ENCODE measurements at places on chromosomes 12 and 14.

DNA sequence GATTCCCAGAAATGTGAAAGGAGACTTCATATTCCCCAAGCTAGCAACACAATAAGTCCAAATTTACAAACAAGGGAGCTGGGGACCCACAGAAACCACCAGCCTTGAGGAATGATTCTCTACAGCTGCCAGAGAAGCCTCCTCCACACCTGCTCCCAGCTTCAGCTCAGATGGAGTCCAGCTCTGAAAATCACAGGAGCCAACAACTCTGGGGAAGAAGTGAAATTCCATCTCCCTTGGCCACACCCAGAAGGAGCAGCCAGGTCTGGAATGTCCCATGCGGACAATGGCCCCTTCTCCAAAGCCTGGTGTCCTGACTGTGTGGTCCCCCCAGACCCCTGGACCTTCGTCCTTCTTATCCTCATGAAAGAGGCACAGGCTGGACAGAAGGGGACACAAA, 45.4 kb downstream of the SYNE3 start:
- no peak for DNase-seq

GRCh38 chr12:67807814-67808213, 159.3 kb downstream of the DYRK2 start:
- DNase-seq = no peak

- DNase-seq = peak; percentile 32
Measured at GRCh38 chr12:52691076-52691840, 11.1 kb upstream of the KRT1 start.

GRCh38 chr14:50957296-50957695, 13.0 kb upstream of the PYGL start:
- no peak for DNase-seq

DNA sequence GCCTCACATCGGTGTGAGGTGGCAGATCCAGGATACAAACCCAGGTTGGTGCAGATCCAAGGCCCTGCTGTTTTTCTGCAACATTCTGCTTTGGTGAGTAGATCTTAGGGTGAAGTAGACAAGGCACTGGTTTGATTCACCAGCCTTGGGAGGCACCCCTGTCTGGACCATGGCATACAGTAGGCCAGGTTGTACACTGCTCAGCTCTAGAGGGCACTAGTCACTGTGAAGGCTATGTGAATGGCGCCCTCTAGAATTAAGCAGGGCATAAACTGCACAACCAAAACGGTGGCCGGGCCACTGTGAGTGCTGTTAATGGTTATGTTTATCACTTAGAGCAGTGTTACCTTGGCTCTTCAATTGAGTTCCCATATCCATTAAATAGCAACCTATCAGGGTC, 280.6 kb upstream of the PWP1 start:
- peak; percentile 8 for DNase-seq

DNA sequence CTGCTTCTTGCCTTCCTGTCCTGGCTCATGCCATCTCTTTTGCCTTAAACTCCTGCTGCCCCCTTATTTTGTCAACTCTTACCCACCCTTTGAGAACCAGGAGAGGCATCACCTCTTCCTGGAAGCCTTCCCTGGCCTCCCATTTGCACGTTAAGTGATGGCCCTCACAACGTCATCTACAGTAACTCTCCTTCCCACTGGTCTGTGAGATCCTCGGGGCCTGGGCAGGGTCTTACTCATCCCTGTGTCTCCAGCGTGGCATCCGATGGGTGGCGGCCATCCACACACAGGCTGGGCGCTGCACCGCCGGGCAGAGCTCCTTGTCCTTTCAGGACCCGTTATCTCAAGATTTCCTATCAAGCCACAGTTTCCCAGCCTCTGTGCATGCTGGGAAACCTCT, 16.8 kb upstream of the CACNA2D4 start:
- DNase-seq = no peak

- no peak for DNase-seq
Measured at GRCh38 chr12:34291001-34291400, 268.7 kb downstream of the ALG10 start.

GRCh38 chr12:122979908-122980182, 636 bp upstream of the ARL6IP4 start:
- DNase-seq = no peak

GRCh38 chr14:61262082-61262481, 19.1 kb downstream of the TMEM30B start:
- DNase-seq = no peak

DNA sequence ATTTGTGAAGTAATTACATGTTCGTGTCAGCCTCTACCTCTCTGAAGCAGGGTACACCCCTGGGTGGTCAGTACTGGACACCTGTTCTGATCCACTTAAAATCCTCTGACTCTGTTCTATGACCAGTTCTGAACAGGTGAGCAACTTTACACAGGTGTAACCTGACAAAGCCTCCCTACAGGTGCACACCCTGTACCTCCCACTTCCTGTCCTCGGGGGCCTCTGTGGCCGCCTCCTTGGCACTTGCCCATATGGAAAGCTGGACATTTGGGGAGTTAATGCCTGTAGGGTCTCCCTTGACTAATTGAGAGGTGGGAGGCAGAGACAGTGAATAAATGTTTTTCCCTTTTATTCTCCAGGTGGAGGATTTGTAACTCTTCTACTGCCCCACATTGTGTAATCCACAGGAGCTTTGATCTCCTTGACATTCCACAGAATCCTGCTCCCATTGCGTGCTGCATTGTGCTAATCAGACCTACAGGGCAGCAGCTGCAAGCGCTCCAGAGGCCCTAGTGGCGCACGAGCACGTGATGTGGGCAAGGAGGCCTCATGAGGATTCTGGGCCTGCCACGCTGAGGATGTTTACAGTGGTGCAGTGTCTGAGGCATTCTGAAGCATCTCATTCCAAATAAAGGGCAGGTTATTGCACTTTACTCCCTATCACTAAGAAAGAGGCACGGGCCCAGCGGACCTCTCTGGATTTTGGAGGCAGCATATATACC, 45.8 kb upstream of the BATF start:
- DNase-seq = no peak

DNA sequence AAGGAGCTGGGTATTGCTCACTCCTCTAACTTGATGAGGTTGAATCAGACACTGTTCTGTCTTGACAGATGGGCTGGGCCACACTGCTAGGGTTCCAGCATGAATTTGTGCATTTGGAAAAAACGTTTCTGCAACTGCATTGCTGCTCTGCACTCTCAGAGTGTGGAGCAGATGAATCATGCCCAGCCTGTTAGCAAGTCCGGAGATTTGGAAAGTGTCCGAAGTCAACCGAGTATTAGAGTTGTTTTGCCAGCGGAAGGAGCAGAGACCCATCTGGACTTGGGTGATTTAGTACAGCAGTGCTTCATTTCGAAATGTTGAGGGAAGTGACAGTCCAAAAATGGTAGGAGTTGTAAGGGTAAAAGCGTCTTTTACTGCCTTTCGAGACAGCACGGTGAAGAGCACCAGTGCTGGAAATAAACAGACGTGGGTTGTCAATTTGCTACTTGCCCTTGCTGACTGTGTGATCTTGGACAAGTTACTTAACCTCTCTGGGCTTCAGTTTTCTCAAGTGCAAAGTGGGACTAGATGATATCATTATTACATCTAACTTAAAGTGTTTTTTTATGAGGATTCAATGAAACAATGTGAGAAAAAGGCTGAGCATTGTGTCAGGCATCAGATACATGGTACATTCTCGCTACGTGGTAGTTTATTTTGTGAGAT, 139.5 kb downstream of the CHST11 start:
- no peak for DNase-seq

DNA sequence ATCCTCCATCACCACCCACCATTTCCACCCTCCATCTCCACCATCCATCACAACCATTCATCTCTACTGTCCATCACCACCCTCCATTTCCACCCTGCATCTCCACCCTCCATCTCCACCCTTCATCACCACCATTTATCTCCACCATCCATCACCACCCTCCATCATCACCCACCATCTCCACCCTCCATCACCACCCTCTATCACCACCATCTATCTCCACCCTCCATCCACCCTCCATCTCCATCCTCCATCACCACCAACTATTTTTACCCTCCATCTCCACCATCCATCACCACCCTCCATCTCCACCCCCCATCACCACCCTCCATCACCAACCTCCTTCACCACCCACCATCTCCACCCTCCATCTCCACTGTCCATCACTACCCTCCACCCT, 4.7 kb upstream of the CEP170B start:
- DNase-seq = no peak

GRCh38 chr14:53183611-53184010, 30.5 kb upstream of the DDHD1 start:
- no peak for DNase-seq

DNA sequence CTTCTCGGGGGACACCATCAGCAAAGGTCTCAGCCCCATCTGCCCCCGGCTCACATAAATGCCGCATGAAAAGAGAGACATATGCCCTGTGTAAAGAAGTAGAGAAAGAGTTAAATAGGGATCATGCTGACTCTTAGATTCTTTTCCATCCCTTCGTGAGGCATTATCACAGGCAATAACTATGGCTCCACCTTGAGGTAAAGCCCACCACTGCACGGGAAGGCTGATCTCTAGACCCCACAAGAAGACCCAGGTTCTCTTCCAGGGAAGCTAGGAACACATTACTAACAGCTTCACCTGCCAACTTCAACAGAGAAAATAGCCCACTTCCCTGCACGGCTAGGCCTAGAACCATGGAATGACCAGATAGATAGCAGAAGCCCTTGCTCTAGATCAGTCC, 14.1 kb upstream of the NOP2 start:
- DNase-seq = no peak

DNA sequence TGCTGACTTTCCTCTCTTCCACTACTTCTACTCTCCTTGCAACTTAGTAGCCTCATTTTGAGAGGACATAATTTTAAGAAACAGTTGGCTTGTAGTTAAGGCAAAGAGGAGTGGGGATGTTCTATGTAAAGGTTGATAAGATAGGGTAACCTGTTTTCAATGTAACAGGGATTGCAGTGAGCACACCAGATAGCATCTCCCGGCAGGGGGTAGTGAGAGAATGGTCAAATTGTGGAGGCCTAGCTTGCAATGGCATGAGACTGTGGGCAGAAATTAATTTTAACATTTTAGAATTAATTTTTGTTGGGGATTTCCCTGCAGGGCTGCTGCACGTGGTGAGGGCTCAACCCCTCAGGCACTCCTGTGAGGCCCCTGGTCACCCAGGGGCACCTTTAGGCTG, 41.4 kb downstream of the KLRG1 start:
- no peak for DNase-seq

GRCh38 chr12:76685246-76685678, 78.7 kb upstream of the ZDHHC17 start:
- no peak for DNase-seq

DNA sequence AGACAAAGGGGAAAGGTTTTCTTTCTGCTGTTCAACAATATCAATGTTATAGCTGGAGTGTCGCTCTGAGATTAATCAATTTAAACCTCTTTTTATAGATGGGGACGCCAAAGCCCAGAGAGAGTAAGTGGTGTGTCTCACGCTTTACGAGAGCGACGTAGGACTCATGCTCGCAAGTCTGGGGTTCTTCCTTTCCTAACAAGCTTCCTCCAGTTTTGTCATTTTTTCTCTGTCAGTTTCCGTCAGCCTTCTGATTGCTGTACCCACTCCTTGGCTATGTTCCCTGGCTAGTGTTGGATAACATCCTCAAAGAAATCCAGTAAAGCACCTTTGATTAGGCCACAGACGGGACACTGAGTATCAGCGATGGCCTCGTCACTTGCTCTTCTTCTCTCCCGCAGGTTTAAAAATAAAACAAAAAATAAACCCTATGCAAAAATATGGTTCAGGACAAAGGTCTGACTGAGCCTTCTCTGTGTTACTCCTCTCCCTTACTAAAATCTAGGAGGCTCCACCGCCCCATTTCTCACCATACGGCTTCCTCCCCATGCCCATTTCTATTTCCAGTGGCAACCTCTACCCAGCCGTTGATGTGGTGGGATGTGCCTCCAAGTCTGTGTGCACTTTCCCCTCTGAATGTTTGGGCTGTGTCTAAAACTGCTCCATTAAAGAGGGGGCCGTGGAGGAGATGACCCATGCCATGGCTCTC, 172.7 kb upstream of the PARP11 start:
- DNase-seq = no peak

DNA sequence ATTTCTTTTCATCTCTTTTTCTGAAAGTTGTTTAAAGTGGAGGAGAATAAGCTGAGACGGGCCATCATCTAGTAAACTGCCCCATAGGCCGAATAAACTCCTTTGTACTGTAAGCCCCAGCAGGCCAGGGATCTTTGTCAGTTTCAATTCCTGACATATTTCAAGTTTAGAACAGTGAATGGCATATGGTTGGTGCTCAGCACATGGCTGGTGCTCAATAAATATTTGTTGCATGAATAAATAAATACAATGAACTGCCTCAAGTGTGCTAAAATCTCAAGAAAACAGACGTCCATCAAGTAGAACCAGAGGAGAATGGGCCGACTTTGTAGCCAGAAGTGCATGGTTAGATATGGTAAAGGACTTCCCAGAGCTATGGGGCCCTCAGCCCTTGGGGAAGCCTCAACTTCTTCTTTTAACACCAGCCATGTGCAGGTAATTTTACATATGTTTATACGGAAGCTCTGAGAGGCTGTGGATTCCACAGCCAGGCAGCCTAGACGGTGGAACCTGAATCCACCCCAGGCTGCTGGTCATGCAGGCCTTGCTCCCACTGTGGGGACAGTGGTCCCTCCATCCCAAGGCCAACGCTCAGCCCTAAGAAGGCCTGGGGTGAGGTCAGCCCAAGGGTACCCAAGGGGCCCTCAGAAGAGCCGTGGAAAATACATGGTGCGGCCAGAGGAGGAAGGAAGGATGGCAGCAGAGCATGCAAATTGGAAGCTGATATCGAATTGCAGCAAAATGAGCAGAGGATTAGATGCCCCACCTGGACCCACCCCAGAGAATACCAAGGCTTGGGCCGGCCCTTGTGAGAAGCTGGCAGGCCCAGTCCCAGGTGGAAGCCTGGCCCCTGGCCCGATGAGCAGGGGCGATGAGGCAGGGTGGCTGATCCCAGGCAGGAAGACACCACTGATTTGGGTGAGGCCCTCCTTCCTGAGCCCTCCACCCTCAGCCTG, 8.7 kb upstream of the AQP2 start:
- no peak for DNase-seq

- DNase-seq = no peak
Measured at GRCh38 chr12:22046968-22047390, 961 bp downstream of the CMAS start.

GRCh38 chr12:26119391-26119989, 5.3 kb downstream of the BHLHE41 start:
- DNase-seq = no peak

DNA sequence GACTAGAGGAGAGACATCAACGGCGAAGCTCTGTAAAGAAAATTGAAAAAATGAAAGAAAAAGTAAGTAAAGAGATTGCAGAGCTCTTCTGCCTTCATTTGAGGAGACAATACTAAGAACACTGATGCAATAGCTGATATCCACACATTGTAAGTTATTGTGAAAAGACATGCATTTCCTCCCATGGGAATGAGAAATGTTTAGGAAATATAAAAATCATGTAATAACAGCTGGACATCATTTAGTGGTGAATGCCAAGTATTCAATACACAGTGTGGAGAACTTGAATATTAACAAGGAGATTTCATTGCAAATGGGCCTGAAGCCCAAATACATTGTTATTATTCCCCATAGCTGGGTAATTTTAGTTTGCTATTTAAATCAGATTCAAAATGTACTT, 179.2 kb downstream of the KICS2 start:
- DNase-seq = no peak

Measured in activated T-cell treated with anti-CD3 and anti-CD28 coated beads for 24 hours (primary cell).